ENCODE measurements at places on chromosomes 3 and 15.

- no peak for DNase-seq
Measured at GRCh38 chr3:106811376-106811775, 565.9 kb upstream of the CCDC54 start.

DNA sequence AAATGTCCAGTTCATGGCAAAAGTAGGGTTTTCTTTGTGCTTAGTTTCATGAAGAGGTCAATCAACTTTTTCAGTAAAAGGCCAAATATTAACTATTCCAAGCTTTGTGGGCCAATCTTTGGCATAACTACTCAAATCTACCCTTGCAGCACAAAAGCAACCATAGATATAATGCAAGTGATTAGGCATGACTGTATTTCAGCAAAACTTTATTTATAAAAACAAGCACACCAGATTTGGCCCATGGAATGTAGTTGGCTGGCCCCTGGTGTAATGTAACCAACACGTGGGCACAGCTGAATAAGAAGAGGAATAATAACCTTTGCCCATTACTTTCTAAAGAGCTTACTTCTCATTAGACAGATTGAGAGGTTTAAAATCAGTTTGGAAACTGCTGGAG, 50.6 kb downstream of the CASR start:
- no peak for DNase-seq

- DNase-seq, result no peak
Measured at GRCh38 chr15:69825941-69826818, 271.5 kb downstream of the TLE3 start.

DNA sequence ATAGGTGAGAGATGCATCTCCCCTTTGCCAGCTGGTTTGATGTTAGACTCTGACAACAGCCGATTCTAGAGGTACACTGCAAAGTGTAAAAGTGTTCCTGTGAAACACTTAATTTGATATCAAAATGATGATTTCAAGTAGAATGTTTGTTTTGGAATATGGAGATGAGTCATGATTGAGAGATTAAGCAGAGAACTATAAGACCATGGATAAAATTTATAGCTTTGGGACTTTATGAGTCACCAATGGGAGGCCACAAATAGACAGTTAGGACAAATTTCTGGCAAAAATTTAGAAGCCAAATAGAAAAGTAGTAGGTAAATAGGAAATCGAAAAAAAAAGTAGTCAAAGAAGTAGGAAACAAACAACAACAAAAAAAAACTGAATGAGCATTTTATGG, 672.5 kb downstream of the NSUN3 start:
- no peak for DNase-seq

DNA sequence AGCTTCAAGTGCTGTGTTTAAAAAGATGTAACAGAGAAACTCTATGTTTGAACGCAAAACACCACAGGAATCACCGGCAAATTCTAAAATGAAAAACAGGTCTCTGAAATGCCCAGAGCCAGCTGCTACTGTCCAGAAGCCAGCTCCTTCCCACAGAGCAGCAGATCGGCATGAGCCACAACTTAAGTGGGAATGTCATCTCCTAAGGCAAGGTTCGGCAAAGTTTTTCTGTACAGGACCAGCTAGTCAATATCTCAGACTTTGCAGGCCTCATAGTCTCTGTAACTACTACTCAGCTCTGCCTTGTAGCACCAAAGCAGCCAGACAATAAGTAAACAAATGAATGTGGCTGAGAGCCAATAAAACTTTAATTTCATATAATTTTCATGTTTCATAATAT, 4.9 kb downstream of the PLOD2 start:
- no peak for DNase-seq

- DNase-seq, result no peak
Measured at GRCh38 chr3:136984837-136985236, 27.1 kb downstream of the IL20RB start.

GRCh38 chr15:37208146-37209040, 108.0 kb upstream of the MEIS2 start:
- DNase-seq, result no peak

- DNase-seq, result no peak
Measured at GRCh38 chr3:52660046-52660445, 25.7 kb downstream of the PBRM1 start.

All from lower leg skin (tissue), 4 donors.